Caco-2 (cell line): ENCODE measurements at places on chromosomes 12 and 14. TPM values are rescaled to one million over a fixed set of nuclear protein-coding genes. Genes with fewer than 3 reads are reported as not detected.

The RPL10L gene
- not detected in 2 replicates for total RNA-seq

The PTPRQ gene
- not detected in 2 replicates for total RNA-seq

The TEAD4 gene
- total RNA-seq: 96.2 and 97.8 TPM in 2 replicates

The PSMB11 gene
- total RNA-seq: not detected in 2 replicates

The PLEK2 gene
- total RNA-seq: 35.2 and 36.5 TPM in 2 replicates

The NTF3 gene
- total RNA-seq: 5.3 and 7.5 TPM in 2 replicates

The CPNE6 gene
- total RNA-seq: not detected in 2 replicates

The CAPRIN2 gene
- total RNA-seq: 19.6 and 21.7 TPM in 2 replicates

The RHEBL1 gene
- total RNA-seq: 2.5 and 2.6 TPM in 2 replicates

The KRT85 gene
- total RNA-seq: not detected in 2 replicates

DNA sequence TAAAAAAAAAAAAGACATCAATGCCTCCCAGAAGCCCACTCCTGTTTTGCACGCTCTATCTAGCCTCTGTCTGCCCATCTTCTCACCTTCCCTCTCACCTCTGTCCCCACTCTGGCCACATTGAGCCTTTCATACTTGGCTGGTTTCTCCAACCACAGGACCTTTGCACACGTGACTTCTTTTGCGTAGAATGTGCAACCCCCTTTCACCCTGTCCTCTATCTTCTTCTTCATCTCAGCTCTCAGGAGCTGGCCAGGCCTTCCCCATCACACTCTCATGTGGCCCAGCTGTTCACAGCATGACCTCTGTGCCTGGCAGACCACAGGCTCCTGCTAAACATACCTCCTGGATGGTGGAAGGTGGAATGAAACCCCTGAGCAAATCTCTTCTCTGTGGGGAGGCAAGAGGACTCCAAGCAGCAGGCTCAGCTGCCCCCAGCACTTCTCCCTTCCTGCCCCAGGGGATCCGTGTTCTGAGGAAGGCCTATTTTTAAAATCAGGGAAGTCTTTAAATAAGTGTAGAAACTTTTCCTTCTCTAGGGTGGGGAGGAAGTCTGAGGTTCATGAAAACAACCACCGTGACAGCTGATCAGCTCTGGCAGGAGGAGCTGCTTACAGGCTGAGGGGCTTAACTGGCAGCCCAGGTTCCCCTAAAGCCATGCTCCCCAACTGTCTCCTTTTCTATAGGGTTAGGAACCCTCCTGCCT is 11.6 kb downstream of the HVCN1 start:
- no peaks in the 10 kb centered on the region for H3K4me1 ChIP-seq
- no peak overlapping the region for H3K4me3 ChIP-seq
- H3K36me3 ChIP-seq: no peaks in the 10 kb centered on the region
- H3K27me3 ChIP-seq: no peaks in the 10 kb centered on the region
- H3K27ac ChIP-seq: no peak overlapping the region

DNA sequence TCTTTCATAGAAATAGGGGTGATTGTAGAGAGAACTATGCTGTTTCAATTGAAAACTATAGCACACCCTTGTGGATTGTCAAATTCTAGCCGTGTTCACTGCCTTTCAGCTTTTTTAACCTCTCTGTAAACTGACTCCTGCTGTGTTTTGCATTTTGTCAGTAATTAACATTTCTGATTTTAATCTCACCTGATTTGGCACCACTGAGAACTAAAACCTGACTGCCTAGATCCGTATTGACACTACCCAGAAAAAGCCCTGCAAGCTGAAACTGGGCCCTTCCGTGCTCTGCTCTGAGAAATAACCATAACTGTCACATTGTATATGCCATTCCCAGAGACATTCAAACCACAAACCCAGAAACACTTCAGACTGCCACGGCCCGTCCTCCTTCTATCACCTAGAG is 26.6 kb upstream of the ETV6 start:
- H3K27ac ChIP-seq: peak overlapping the region; percentile 80
- DNase-seq: no peak
- H3K27me3 ChIP-seq: no peaks in the 10 kb centered on the region
- no peak overlapping the region for H3K4me3 ChIP-seq

DNA sequence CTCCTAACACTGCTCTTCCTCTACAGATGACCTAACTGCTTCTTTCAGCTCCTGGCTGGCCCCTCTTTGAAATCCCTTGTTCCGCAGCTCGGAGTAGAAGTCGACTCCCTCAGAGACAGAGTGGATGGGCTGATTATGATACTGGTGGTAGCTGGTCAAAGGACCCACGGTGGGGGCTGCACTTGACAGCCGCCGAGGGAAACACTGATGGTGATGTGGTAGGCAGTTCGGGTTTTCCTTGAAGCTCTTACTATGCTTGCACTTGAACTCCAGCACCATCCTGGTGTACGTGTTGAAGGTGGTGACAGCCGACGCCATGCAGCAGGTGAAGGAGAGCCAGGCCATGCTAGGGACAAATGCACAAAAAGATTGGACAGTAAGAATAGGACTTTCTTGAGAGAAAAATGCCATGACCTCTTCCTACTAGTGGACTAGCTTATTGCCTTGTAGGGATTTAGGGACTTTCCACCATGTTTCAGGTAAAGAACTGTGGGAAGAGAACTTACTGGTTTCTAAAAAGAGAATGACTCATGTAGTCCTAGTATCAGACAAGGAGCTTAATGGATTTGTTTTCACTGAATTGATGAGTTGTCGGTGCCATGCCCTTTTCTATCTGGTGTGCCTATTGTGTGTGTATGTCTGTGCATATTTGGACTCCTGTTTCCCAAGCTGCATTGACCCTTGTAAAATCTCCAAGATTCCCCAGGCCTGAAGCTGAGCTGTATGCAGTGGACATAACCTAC is 18.4 kb downstream of the GSG1 start:
- H3K36me3 ChIP-seq: no peaks in the 10 kb centered on the region
- no peak for DNase-seq
- H3K4me3 ChIP-seq: no peak overlapping the region
- H3K27me3 ChIP-seq: no peaks in the 10 kb centered on the region

DNA sequence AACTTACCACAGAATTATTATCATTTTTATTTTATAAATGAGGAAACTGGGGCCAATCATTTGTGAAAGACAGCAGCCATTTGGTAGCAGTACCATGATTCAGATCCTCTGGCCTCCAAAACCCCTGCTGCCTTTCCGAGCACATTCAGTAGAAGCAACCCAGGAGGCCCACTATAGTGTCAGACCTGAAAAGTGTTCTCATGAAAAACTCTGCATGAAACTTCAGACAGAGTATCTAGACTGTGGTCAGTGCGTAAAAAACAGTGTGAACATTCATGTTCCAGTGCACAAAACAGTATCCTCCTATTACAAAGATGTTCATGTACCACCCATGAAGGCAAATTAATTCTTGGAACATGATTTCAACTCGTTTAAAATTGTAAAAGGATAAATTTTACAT is 112.0 kb downstream of the EPS8 start:
- H3K27me3 ChIP-seq: no peaks in the 10 kb centered on the region
- no peak for DNase-seq
- peaks cover 3% of the 10 kb centered on the region for H3K4me1 ChIP-seq
- no peaks in the 10 kb centered on the region for H3K36me3 ChIP-seq

GRCh38 chr12:46770501-46771183 is 55.2 kb downstream of the SLC38A4 start:
- no peaks in the 10 kb centered on the region for H3K27me3 ChIP-seq
- H3K27ac ChIP-seq: peak overlapping the region; percentile 79
- peak; percentile 78 for DNase-seq
- H3K4me1 ChIP-seq: peaks cover 48% of the 10 kb centered on the region

- H3K4me3 ChIP-seq: no peak overlapping the region
- H3K27ac ChIP-seq: no peak overlapping the region
- DNase-seq: no peak
- H3K4me1 ChIP-seq: no peaks in the 10 kb centered on the region
- no peaks in the 10 kb centered on the region for H3K27me3 ChIP-seq
These were observed 692 bp downstream of the SPIC start for GRCh38 chr12:101475751-101476305.

DNA sequence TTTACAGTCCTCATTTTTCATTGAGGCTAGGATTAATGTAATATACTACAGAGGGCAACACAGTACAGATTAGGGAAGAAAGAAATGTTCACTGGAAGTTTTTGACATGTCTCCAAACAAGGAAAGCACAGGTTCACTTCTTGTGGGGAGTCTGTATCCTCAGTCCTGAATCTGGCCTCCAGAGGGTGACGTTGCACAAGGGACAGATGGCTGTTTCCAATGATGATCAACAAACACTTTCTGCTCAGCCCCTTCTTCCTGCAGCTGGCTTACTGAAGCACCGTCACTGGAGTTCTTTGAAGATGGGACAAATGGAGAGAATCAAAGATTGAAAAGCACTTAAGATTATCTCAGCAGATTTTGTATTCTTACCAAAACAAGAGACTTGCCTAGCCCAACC is 123.3 kb upstream of the OR4E1 start:
- H3K27me3 ChIP-seq: no peaks in the 10 kb centered on the region
- H3K4me1 ChIP-seq: no peaks in the 10 kb centered on the region
- no peak for DNase-seq
- no peaks in the 10 kb centered on the region for H3K36me3 ChIP-seq

GRCh38 chr12:26239122-26239851 is 43.9 kb downstream of the SSPN start:
- H3K27me3 ChIP-seq: no peaks in the 10 kb centered on the region
- H3K27ac ChIP-seq: no peak overlapping the region
- no peaks in the 10 kb centered on the region for H3K36me3 ChIP-seq
- H3K4me1 ChIP-seq: no peaks in the 10 kb centered on the region

- peak; percentile 80 for DNase-seq
- H3K4me3 ChIP-seq: no peak overlapping the region
- peaks cover 16% of the 10 kb centered on the region for H3K4me1 ChIP-seq
- H3K27me3 ChIP-seq: no peaks in the 10 kb centered on the region
- H3K36me3 ChIP-seq: no peaks in the 10 kb centered on the region; the same call in 1 of the 2 replicates
These were observed 50.9 kb upstream of the CCT2 start for GRCh38 chr12:69534389-69534822.

GRCh38 chr12:125267114-125267513 is 201.9 kb downstream of the AACS start:
- H3K36me3 ChIP-seq: no peaks in the 10 kb centered on the region
- H3K4me1 ChIP-seq: no peaks in the 10 kb centered on the region
- H3K27me3 ChIP-seq: no peaks in the 10 kb centered on the region; the same call in 1 of the 2 replicates
- no peak for DNase-seq
- H3K27ac ChIP-seq: no peak overlapping the region

- H3K27me3 ChIP-seq: no peaks in the 10 kb centered on the region
- no peaks in the 10 kb centered on the region for H3K36me3 ChIP-seq
- H3K27ac ChIP-seq: no peak overlapping the region
- H3K4me3 ChIP-seq: no peak overlapping the region
- H3K4me1 ChIP-seq: peaks cover 16% of the 10 kb centered on the region
These were observed 52.4 kb upstream of the EIF5 start for GRCh38 chr14:103281496-103282231.

- H3K4me3 ChIP-seq: no peak overlapping the region
- no peaks in the 10 kb centered on the region for H3K36me3 ChIP-seq
- H3K27ac ChIP-seq: no peak overlapping the region
These were observed 8.1 kb upstream of the ATXN2 start for GRCh38 chr12:111607239-111607638.

DNA sequence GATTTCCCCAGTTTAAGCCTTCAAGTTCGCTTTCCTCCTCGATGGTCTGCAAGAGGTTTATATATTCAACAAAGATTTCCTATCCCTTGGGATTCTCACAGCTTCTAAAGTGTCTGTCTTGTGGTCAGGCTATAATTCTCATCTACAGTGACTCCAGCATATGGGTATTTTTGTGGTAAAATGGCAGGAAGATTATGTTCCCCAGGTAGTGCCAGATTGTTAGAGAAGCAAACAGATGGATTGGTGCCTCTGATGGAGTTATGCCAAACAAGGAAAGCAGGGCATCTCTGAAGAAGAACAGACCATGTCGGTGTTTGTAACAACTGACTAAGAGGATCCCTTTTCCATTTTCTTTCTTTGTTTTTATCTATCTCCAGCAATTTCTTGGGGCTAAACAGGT is 5.5 kb upstream of the CCDC175 start:
- H3K27ac ChIP-seq: no peak overlapping the region
- no peak for DNase-seq
- no peaks in the 10 kb centered on the region for H3K27me3 ChIP-seq
- no peaks in the 10 kb centered on the region for H3K4me1 ChIP-seq
- no peaks in the 10 kb centered on the region for H3K36me3 ChIP-seq

DNA sequence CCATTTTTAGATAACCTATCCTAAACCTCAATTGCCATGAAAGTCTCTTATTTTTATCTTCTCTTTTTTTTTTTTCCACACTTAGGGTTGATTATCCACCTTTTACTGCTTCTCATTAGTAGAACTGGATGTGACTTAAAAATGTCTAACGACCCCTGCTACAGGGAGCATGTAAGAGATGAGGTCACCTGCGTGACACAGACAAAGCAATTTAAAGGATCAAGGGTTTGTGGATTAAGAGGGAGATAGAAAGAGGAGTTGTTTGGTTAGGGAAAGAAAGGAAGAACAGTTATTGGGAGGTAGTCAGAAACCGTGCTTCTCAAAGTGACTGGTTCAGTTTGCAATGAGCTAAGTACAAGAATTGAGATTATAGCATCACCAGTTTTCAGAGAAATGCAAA is 239.1 kb downstream of the ALX1 start:
- H3K4me1 ChIP-seq: no peaks in the 10 kb centered on the region
- DNase-seq: no peak
- H3K27me3 ChIP-seq: no peaks in the 10 kb centered on the region
- H3K36me3 ChIP-seq: no peaks in the 10 kb centered on the region

- DNase-seq: no peak
- H3K4me3 ChIP-seq: no peak overlapping the region
- no peaks in the 10 kb centered on the region for H3K27me3 ChIP-seq
- no peaks in the 10 kb centered on the region for H3K36me3 ChIP-seq
- no peaks in the 10 kb centered on the region for H3K4me1 ChIP-seq
These were observed 104.8 kb downstream of the UNC79 start for GRCh38 chr14:93535537-93535936.

- H3K4me3 ChIP-seq: no peak overlapping the region
- no peak for DNase-seq
- H3K36me3 ChIP-seq: no peaks in the 10 kb centered on the region
- H3K27me3 ChIP-seq: no peaks in the 10 kb centered on the region
- H3K27ac ChIP-seq: no peak overlapping the region
These were observed 571.2 kb downstream of the BCL11B start for GRCh38 chr14:98700748-98701147.

- H3K4me1 ChIP-seq: peaks cover 24% of the 10 kb centered on the region
- peak; percentile 96 for DNase-seq
- peak within 1 kb of the TSS; percentile 66 for H3K27ac ChIP-seq
- peak within 1 kb of the TSS; percentile 64 for H3K4me3 ChIP-seq
- H3K27me3 ChIP-seq: no peaks in the 10 kb centered on the region
- H3K36me3 ChIP-seq: no peaks in the 10 kb centered on the region
These were observed at the start of gene ANKRD9 for GRCh38 chr14:102509746-102510615. Gene ANKRD9, minus strand, starts transcription at chr14:102509776. Its CDS starts 1,887 bp downstream, at chr14:102507889.
